H54 (cell line): ENCODE measurements at places on chromosomes 13 and 19.
A peak's percentile ranks its signal among the peaks of the same experiment; 100 is the strongest.

DNA sequence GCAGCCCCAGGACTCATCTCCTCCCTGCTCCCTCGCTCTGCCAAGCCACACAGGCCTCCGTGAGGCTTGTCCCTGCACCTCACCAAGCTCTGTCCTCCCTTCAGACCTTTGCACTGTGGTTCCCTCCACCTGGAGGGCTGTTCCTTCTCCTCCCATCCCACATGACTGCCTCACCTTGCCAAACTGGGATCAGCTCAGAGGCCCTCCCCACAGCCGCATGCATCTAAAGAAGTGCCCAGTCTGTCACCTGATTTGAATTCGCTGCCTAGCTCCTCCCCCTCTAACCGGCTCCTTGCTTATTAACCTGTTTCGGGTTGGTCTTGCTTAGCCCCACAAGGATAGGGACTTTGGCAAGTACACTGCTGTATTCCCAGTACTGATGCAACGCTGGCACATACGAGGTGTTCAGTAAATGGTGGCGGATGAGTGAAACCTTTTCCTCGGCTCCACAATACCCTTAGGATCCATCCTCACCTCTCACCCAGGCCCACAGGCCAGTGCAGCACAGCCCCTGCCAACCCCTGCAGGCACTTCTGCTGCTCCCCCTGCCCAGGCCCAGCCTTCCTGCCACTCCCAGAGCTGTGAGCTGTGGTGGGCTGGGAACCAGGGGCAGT is 4.4 kb downstream of the AKT2 start:
- no peak for DNase-seq

GRCh38 chr19:42313096-42313839 is at the start of gene TMEM145:
Gene TMEM145 (plus strand): TSS chr19:42313309. CDS start chr19:42313377, 68 bp downstream.
- DNase-seq: peak; percentile 92

GRCh38 chr19:1533510-1534150 is 9.8 kb downstream of the PLK5 start:
- no peak for DNase-seq

- DNase-seq: peak; percentile 43
Observed at GRCh38 chr19:52935434-52935833, 12.2 kb upstream of the ZNF888 start.

DNA sequence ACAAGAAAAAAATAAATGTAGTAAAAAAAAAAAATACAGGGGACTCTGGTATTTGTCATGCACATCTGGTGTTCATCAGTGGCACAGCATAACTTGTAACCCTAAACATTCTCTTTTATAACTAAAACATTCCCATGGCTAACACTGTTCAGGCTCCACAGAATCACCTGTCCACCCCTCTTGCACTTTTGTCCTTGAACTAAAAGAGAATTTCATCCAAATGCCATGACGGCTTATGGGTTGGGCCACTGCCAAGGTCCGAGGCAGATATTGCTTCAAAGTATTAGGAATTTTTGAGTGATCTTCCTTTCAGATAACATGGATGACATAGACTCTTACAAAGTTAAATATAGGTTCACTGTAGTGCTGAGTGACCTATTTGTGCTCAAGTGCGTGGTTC is 25.7 kb upstream of the SERP2 start:
- DNase-seq: no peak

DNA sequence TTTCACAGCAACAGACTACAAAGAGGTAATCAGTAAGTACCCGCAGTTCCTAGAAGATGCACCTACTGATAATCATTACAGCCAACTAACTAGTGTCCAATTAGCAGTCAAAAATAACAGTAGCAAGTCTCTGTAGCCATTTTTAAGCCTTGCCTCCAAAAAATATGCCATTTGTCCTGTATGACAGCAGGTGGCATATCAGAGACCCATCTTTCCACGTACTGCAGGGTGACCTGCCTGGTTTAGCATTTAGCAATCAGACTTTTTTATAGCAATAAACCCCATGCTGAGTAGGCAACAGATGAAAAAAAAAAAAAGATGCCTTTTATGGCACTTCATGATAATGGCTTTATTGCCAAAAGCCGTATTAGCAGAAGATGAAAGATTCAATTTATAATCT is 155.3 kb upstream of the LSM14A start:
- no peak for DNase-seq

DNA sequence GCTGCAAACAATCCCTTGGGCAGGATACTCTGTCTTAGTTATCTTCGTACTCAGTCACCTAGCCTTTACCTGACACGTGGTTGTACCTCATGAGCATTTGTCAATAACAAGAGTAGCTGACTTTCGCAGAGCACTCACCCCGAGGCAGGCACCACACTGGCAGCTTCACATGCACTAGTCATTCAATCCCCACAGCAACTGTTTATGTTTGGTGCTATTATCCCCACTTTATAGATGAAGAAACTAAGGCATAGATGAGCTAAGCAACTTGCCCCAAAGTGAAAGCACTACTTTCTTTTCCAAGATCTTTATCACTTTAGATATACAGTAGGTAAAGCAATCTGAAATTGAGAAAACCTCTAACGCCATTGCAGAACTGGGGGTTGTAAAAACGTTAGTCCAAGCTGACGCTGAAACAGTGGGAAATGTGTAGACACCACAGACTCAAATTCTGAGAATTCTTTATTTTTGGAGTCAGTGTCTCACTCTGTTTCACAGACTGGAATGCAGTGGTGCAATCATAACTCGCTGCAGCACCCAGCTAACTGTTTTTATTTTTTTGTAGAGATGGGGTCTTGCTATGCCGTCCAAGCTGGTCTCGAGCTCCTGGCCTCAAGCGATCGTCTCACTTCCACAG is 446.0 kb downstream of the FOXO1 start:
- DNase-seq: no peak

DNA sequence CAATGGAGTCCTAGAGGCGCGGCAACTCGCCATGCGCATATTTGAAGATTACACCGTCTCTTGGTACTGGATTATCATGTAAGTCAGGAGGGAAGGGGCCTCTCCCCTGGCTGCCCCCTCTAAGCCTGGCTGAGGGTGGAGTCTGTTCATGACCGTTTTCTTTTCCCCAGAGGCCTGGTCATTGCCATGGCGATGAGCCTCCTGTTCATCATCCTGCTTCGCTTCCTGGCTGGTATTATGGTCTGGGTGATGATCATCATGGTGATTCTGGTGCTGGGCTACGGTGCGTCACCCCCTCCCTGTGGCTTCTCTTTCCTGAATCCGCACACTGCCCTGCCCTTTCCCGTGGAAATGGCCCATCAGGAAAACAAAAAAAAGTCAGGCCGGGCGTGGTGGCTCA is 6.5 kb downstream of the SLC44A2 start:
- DNase-seq: no peak

- no peak for DNase-seq
Observed at GRCh38 chr19:6734096-6734696, 3.2 kb downstream of the GPR108 start.

- DNase-seq: no peak
Observed at GRCh38 chr13:109476001-109476400, 310.4 kb downstream of the IRS2 start.

GRCh38 chr19:56690670-56691069 is 19.1 kb upstream of the ZNF835 start:
- no peak for DNase-seq

DNA sequence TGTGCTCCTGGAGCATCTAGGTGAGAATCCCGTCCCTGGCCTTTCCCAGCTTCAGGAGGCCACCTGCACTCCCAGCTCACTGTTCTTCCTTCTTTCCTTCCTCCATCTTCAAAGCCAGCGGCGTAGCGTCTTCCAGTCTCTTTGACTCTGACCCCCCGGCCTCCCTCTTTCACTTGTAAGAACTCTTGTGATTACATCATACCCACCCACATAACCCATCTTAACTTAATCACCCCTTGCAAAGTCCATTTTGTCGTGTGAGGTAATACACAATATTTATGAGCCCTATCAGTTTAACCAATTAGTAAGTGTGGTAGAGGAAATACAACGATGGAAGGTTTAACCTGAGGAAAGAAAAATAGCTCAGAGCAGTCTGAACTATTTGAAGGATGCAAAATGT is 4.6 kb upstream of the CDC16 start:
- DNase-seq: no peak

DNA sequence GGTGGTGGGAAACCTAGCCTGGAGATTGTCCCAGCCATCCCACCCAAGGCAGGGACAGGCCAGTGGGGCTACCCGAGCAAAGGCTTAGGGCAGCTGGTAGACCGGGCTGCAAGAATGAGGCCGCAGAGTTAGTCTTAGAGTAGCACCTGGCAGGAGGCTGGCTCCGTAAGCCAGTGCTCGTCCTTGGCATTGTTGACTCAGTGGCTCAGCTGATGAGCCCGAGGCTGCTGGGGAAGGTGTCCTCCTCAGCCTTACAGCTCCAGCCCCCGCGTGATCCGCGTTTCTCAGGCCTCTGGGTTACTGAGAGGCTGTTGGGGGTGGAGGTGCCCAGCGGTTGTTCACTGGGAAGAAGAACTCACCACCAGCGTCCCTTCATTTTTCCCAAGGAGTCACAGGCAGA is 24.7 kb downstream of the PPP1R37 start:
- no peak for DNase-seq

DNA sequence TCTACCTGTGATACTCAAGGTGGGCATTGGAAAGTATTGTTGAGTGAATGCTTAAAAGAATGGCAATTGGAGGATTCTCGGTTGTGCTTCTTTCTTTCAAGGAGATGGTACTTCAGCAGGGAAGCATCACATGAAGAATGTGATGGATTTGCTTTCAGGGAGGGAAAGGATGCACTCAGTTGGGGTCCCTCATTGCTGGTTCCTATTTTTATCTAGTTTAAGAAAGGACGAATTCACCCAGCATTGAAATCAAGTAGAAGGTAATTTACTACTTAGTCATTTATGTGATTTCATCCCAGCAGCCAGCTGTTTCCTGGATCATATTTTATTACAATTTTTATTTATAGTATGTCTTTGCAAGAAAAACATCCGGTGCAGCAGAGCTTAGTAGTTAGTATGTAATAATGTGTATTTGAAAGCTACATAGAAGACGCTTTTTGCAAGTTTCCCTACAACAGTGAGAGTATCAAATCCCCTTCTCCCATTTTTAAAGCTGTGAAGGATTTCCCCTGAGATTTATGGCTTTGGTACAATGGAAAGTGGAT is 417.9 kb downstream of the GPC5 start:
- DNase-seq: no peak
